ENCODE measurements at places on chromosomes 13 and 19. TPM values are rescaled to one million over a fixed set of nuclear protein-coding genes. Genes with fewer than 3 reads are reported as not detected.

The NALCN gene
- total RNA-seq: 0.09 TPM

The CLDN10 gene
- total RNA-seq: 20.7 TPM

The CATSPERD gene
- total RNA-seq: not detected

The ZNF780A gene
- total RNA-seq: 18.7 TPM

The NLRP5 gene
- total RNA-seq: not detected

The UCHL3 gene
- total RNA-seq: 47.3 TPM

The ZNF285 gene
- 3.9 TPM for total RNA-seq

The HSPBP1 gene
- total RNA-seq: 47.4 TPM

The ZNF439 gene
- 3.3 TPM for total RNA-seq

The ZFR2 gene
- total RNA-seq: 18.5 TPM

The MEF2B gene
- total RNA-seq: 1.3 TPM

The MBD3L2 gene
- not detected for total RNA-seq

The NKPD1 gene
- total RNA-seq: 0.17 TPM

The C2CD4C gene
- total RNA-seq: 14.6 TPM

The THSD1 gene
- 0.26 TPM for total RNA-seq

The ELAVL3 gene
- total RNA-seq: 1.4 TPM

The CYP2A6 gene
- not detected for total RNA-seq

The PSG1 gene
- not detected for total RNA-seq

The S1PR2 gene
- 12.8 TPM for total RNA-seq

The DACT3 gene
- total RNA-seq: 0.87 TPM

The CPB2 gene
- total RNA-seq: not detected

The SRRM5 gene
- 0.44 TPM for total RNA-seq

The HSH2D gene
- total RNA-seq: 2.3 TPM

The OR2Z1 gene
- total RNA-seq: not detected

The PNMA8B gene
- 1.4 TPM for total RNA-seq

The B3GNT8 gene
- total RNA-seq: 0.96 TPM

The SPHK2 gene
- total RNA-seq: 57.2 TPM

The ZNF208 gene
- total RNA-seq: not detected

The POU2F2 gene
- 2.8 TPM for total RNA-seq

The MCEMP1 gene
- not detected for total RNA-seq

The ZNF541 gene
- total RNA-seq: not detected
